ENCODE measurements at places on chromosomes 12 and 14.
A peak's percentile ranks its signal among the peaks of the same experiment; 100 is the strongest.

DNA sequence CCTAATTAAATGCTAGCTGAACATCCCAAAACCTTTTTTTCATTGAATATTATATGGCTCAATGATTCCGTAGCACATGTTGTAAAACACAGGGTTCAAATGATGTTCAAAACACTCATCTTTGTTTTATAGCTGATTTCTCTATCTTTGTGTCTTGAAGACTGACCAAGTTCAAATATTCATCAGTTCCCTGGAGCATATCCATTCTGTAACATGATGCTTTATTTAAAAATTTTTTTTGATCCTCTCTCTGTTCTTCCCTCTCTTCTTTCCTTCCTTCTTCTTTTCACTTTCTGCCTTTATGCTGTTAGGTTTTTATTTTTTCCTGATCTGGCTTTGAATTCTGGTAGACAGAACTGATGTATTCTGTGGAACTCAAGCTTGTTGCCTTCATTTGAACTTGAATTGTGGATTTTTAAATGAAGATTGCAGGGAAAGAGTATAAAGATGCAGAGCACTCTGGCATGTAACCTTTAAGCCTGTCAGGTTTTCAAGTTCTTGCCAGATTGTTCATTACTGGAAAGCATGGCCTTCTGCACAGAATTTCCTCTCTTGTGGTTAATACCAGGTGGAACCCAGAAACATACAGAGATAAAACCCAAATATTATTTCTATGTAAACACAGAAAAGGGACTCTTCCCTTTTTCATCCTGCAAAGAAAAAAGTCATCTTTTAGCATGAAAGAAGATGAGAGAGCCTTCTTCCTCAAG is 39.5 kb downstream of the PROX2 start:
- peak; percentile 50 for DNase-seq

- peak; percentile 65 for DNase-seq
Measured at GRCh38 chr12:52066346-52067080, 3.3 kb upstream of the ATG101 start.

DNA sequence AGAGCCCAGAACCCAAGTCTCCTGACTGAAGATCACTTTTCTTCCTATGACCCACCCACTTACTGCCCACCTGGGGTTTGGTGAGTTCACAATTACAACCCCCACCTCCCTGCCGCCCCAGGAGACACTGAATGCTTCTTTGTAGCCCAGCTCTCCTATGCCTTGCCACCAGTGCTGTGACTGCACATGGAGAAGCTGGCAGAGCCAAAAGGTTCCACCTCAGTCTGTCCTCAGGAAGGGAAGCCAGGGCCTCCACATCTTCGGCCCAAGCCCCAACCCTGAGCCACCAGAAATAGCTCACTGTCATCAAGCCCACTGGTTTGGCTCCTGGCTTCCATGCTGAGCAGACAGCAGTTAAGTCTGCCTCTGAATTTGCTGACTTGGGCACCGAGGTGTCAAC is 25.6 kb downstream of the OTUB2 start:
- DNase-seq = no peak

DNA sequence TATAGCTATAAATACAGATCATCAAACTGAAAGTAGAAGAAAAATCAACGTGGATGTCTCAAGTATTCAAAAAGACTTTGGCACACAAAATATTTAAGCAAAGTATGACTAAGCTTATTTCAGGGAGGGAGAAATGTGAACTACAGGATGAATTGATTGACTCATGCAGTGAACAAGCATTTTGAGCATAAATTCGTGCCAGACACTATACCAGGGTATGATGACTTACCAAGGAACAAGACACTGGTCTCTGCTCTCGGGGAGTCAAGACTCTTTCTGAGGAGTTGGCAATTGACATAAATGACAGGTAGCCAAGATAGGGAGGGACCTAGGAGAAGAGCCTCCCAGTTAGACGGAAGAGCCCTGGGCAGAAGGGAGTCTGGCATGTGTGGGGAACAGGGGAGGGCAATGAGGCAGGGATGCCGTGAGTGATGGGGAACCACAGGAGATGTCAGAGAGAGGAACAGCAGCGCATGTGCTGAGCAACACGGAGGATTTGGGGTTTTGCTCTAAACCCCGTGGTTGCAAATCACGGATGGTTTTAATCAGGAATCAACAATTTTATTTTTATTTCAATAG is 115.2 kb downstream of the TMEM132D start:
- DNase-seq = no peak

DNA sequence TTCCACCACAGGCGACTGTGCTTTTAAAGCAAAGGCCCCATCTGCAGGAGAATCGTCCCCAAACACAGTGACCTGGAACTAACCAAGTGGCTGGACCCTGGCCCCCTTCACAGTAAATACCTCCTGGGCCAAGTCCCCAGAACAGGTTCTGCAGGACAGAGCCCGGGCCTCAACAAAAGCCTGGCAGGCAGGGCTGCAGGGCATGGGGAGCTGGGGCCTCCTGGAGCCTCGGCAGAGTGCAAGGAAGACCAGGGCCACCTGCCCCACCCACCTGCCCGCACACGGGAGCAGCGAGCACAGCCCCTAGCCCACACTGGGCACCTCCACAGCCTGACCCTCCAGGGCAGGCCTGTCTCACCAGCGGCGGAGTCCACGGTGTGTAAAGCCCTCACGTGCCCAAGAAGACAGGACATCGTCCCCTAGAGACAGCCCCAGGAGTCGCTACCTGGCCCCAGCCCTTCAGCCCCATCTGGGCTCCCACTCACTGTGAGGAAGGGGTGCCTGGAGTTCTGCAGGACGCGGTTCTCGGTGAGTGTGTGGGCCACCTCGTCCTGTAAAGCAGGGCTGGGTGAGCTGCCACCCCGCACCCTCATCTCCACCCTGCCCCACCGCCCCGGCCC is 21.0 kb downstream of the AKT1 start:
- DNase-seq = no peak

DNA sequence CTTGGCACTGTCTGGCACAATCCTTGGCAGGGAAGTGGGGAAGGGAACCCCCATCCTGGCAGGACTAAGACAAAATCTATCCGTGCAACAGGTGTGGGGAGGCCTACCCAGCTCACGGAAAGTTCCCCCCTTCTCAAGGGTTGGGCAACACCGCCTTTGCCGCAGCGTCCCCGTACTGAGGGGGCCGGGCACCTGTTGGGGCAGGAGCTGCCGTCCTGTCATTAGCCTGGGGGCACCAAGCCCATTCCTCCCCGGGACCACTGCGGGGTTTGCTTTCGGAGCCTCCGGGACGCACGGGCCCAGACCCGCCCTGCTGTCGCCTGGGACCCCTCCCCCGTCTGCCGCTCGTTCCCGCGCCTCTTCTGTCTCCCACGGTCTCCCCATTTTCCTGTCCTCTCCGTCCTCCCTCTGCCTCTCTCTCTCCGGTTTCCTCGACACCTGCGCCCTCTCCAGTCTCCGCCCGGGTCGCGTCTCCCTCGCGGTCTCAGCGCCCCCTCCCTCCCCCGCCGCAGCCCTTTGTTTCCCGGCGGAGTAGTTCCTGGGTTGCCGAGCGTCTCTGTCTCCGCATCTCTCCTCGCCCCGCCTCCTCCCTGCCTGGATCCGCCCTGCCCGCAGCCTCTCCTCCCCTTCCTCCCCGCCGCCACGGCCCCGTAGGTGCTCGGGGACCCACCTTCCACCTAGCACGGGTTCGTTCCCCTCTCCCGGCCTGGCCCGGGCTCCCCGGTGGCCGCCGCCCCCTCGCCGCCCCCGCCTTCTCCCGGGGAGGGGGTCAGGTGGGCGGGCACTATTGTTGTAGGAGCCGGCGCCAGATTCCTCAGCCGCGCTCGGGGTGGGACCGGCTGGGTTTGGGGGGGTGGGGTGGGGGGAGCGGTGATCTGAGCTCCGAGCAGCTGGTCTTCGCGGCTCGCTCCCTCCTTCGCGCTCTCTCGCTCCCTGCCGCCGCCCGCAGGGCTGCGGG is at the start of gene CACNB3:
TSS of gene CACNB3 (plus strand) at position 624 of the 958 bp plus-strand sequence. CDS start 434 bp downstream, outside the sequence.
- DNase-seq = peak; percentile 22

- no peak for DNase-seq
Measured at GRCh38 chr14:24840204-24840893, 206.4 kb upstream of the GZMB start.

GRCh38 chr12:22196236-22196635 is 138.3 kb downstream of the ST8SIA1 start:
- DNase-seq = no peak

DNA sequence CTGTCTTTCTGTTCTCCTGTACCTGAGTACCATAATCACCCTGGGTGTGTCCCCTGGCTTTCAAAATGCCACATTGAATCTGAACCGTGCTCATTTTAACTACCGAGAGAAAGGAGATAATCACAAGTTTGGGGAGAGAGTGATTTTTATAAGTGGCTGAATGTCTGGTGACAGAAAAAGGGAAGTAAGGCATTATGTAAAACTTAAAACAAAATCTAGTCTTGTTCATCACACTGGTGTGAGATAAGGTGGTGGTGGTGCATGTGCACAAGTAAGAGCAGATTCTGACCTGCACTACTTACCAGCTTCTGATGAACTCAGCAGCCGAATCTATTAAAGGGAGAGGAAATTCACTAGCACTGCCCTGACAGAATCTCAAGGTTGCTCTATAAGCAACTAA is 56.3 kb downstream of the SPPL3 start:
- DNase-seq = no peak

DNA sequence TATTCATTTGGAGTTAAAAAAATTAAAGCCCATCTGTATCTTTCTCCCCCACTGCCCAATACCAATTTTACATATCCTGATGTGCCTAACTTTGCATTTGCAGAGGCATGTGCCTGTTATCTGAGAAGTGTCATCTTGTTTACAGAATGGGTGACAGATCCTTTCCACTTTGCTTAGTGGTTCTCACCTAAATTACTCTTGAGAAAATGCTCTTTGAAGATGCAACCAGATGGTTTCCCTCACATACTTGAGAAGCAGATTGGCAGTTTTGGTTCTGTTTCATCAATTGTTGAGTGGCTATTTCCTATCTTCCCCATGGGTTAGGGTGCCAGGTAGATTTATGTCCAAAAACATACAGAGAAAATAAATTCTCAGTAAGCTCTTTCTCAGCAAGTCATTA is 1051.4 kb upstream of the ATXN7L3B start:
- no peak for DNase-seq

GRCh38 chr12:51484119-51484518 is 59.5 kb downstream of the SLC4A8 start:
- DNase-seq = no peak

DNA sequence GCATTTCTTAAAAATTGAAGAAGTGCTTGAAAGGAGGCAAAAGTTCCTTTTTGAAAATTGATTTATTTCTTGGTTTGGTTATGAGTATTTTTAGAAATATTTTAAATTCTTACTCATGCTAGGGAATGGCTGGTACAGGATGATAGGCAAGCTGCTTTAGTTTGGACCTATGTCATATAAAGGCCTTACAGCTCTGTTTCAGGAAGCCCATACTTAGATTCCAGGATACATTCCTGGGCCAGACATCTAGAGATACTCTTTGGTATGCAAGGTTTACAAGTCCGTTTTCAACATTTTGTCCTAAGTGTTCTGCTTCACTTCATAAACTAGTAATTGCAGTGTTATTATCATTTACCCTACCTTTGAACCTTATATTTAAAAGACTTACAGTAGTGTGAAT is 186.8 kb downstream of the FUT8 start:
- DNase-seq = no peak
